Stimulated activated naive CD4-positive, alpha-beta T cell (primary cell): ENCODE measurements at places on chromosomes 5 and 9.

DNA sequence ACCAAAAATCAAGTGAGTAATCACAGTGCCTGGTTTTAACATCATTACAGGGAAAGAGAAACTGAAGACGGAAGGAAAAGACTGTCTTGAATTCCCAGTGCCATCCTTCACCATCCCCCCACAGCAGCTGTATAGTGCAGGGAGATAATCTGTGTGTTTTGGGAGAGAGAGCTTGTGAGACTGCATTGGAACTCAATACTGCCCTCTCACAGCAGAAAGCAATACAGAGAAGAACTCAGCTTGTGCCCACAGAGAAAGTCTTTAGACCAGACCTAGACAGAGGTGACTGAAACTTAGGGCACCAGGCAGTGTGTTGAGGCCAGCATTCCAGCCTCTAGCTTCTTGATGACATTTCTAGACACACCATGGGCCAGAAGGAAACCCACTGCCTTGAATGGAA, 754.7 kb upstream of the CDH6 start:
- DNase-seq, result no peak

DNA sequence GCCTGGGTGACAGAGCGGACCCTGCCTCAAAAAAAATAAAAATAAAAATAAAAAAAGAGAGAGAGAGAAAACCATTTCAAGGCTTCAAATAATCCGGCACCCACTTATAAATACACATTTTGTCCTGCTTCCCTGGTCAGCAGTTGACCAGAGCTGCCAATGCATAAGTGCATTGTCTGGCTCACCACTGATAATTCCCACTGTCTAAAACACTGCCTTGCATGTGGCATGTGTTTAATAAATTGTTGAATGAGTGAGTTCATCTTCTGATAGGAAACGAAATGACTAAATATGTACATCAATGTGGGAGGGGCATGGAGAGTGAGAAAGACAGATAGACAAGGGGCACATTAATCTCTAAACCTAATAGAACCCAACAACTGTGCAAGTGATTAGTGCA, 42.9 kb downstream of the MEGF10 start:
- no peak for DNase-seq

DNA sequence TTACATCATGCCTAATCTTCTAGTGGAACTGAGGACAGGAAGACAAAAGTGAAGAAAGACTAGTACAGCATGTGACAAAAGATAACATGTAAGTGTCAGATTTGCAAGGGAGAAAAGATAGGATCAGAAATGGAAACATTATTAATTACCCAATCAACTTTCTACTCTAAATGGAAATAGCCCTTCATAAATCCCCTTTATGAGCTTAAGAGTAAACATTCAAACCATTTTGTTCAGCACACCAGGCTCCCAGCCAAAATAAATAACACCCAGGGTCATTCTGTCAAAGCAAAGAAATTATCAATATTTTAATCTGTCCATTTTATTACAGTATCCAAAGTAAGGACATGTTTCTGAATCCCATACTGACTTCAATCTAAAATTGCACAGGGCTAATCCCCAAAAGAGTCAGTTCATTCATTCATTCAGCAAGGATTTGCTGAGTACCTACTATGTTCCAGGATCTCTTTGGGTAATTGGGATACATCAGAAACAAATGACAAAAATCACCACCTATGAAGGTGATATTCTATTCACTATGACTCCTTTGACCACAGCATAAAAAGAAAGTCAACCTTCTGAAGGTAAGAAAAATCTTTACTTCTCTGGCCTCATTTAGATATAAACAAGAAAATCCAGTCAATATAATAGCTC, 5.3 kb downstream of the PRELID2 start:
- no peak for DNase-seq

DNA sequence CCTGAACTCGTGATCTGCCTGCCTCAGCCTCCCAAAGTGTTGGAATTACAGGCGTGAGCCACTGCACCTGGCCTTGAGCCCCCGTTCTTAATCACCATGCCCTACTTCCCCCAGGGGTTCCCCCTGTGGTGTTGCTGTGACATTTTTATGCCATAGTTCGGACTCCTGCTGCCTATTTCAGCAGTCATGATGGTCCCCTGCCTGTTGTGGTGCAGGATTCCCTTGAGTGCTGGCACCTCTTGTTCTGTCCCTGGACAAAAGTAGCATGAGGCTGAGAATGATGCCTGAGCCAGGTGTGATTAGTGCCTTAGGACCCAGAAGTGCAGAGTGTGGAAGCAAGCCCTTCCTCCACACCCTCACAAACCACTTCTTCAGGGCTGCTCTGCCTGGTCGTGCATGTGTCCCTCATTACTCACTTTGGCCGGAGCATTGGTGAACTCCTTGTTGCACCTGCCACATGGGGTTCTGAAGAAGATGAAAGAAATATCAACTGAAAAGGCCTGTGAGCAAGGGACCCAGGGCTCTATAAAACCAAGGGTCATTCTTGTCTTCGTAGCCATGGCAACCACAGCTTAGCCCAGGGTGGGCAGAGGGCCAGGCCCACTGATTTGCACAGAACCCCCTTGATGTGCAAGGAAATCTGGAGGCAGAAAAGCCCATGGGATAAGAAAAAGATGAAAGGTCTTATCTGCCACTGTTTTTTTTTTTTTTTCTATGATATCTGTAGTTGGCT, 228.0 kb downstream of the NTRK2 start:
- DNase-seq, result no peak

- no peak for DNase-seq
Measured at GRCh38 chr5:34698754-34699153, 42.6 kb downstream of the RAI14 start.

GRCh38 chr5:125575891-125576505, 829.6 kb upstream of the ZNF608 start:
- DNase-seq, result no peak

GRCh38 chr9:91814201-91814600, 135.8 kb downstream of the ROR2 start:
- DNase-seq, result no peak
